ENCODE measurements at places on chromosomes 7 and 10.
A peak's percentile ranks its signal among the peaks of the same experiment; 100 is the strongest.

DNA sequence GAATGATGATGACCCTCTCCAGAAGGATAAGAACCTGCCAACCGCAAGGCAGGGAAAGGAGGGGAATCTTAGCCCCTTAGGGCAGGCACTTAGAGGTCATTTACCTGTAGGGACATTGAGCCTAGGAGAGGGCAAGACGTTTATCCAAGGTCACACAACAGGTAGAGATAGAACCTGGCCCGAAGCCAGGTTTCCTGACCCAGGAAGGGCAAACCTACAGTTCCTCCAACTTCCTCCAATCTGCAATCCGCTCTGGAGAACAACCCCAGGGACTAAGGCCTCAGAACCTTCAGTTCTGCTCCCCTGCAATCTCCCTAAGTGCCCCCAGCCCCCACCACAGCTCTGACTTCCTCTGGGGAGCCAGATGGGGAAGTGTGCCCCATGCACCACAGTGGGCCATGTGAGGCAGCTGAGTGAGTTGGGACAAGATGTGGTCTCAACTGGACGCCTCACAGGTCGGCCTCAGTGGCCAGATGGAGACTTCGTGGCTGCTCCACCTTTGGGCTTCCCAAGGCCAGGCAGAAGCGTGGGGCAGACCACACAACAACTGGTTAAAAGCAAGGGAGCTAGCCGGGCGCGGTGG is 1.4 kb upstream of the PSAP start:
- no peak for DNase-seq

GRCh38 chr7:923108-924041 is 31.1 kb downstream of the ADAP1 start:
- DNase-seq, result peak; percentile 44

DNA sequence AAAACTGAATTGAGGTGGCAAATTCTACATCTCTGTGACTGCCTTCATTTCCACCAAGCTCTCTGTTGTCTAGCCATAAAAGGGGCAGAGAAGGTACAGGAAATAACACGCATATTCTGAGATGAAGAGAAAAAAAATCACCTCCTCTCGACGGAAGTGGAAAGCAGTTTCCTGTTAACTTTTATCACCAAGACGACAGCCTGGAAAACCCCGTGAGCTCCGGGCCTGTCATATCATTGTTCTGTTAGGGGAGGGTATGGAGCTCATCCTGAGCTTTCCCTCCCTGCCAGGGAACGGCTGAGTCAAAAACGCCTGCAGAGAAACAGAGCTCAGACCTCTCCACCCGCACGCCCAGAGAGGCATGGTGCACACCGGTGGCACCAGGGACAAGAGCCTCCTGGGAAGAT is 200.3 kb downstream of the PRPF18 start:
- no peak for DNase-seq

DNA sequence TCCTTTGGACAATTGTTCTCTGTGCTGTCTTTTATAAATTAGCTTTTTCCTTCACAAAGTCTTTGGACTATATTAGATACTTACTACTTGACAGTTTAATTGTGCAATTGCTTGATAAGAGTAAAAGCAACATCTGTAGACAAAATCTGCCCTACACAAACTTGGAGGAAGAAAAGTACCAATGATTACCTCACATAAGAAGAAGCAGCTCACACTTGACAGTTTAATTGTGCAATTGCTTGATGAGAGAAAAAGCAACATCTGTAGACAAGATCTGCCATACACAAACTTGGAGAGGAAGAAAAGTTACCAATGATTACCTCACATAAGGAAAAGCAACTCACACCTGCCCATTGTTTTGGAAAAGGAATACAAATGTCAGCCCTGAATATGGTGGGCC is 17.1 kb upstream of the SCIN start:
- DNase-seq, result no peak

DNA sequence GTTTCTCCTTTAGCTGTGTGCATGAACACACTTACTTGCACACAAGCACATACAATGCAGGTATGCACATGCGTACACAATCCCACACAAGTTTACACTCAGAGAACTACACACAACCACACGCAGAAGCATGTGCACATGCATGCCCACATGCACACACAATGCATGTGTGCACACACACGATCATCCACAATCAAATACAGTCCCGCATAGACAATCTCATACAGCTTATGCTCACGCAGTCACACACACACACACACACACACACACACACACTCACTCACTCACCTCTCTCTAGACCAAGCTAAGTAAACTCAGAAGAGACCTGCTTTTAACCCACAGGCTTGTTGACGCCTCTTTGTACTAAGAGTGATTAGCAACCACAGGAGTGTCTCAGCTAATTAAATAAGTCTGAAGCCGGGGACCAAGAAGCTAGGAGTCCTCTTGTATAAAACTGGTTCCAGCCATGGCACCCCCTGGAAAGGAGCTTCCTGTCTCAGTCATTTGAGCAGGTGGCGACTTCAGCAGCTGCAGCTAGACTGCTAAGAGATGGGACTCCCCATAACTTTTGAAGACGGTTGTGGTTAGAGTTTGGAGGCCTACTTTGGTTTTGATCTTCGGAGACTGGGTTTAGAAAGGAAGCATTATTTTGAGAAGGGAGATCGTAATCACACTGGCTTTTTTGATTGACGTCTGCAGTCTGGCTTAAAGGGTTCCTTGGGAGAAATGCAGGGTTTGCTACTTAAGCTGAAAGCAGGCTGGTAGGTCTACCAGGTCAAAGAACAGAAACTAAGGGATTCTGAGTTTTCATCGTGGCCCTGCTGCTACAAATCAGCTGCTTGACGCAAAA is 82.3 kb upstream of the ADRB1 start:
- DNase-seq, result no peak

GRCh38 chr10:72842164-72842563 is 51.4 kb upstream of the OIT3 start:
- no peak for DNase-seq

GRCh38 chr10:77582710-77583115 is 54.9 kb downstream of the KCNMA1 start:
- peak; percentile 55 for DNase-seq

GRCh38 chr7:47145186-47145725 is 436.7 kb downstream of the TNS3 start:
- no peak for DNase-seq

- DNase-seq, result no peak
These were observed 27.9 kb upstream of the DPYSL4 start for GRCh38 chr10:132158823-132159222.
